ENCODE measurements at places on chromosomes 16 and 17.

- DNase-seq = no peak
Observed at GRCh38 chr16:71929048-71929447, 33.7 kb downstream of the IST1 start.

DNA sequence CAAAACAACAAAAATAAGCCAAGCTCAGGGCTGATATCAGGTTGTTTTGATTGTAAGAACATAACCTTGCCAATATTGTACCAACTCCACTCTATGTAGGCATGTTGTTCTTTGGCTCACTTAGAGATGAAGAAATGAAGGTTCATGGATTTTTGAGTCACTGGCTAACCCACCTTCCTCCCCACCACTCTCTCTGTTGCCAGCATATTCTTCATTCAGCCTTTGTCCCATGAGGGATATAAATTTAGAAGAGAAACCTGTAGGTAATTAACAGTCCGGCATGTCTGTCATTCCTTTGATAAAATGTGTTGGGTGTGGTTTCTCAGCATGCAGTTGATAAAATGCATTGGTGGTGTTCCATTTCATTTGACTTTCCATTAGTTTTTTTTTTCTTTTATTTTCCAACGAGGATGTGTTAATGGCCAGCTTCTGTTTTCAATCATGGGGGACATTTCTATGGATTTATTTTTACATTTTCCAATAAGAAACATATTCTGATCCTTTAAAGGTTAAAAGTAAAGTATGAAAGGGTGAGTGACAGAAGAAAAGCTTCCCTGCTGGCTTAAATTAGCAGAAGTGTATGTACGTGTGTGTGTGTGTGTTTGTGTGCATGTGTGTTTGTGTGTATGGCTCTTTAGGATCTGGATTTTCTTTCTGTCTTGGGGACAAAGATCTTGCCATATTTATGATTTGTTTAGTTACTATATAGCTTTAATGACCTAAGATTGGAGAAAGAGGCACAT, 166.2 kb upstream of the KCNJ16 start:
- no peak for DNase-seq

DNA sequence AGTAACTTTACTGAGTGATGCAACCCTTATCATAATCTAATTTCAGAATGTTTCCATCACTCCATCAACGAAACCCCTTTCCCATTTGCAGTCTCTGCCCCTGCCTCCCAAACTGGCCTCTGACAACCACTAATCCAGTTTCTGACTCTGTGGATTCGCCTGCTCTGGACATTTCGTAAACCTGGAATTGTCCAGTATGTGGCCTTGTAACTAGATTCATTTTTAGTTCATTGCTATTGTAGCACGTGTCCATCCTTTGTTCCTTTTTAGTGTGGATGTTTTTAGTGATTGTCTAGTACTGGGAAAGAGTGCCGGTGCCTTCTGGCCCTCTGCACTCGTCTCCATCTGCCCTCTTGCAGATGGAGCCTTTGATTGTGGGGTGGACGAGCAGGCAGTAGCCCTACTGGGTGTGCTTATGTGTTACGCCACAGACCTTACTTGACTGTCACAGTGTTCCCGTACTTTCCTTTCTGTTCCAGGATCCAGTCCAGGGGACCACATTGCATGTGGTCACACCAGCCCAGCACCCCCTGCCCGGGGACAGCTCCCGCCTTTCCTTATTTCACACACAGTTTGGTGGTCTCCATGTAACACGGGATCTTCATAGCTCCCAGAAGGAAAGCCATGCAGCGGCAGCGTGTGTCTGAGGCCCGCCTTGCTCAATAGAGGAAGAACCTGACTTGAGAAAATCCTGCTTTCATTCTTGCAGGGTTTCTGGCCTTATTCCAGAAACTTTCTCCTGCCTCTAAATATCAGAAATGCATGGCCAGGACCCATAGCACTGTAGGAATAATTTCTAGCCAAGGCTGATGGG, 8.8 kb downstream of the KIAA0513 start:
- no peak for DNase-seq

GRCh38 chr16:96935-97381, 18.9 kb downstream of the MPG start:
- DNase-seq = peak; percentile 89
